Smooth muscle cell of bladder (primary cell): ENCODE measurements at places on chromosomes 5 and 9. TPM values are rescaled to one million over a fixed set of nuclear protein-coding genes. Genes with fewer than 3 reads are reported as not detected.

Gene PCDHA6
- total RNA-seq: 0.14 and 0.55 TPM in 2 replicates

Gene MCIDAS
- not detected in 2 replicates for total RNA-seq

Gene LOX
- 94.2 and 171 TPM in 2 replicates for total RNA-seq

Gene ZNF454
- total RNA-seq: 1.5 and 2.1 TPM in 2 replicates

Gene FLT4
- total RNA-seq: under 0.01 and 0.37 TPM in 2 replicates

Gene GCNT4
- 4.3 and 6.5 TPM in 2 replicates for total RNA-seq

Gene SYK
- total RNA-seq: under 0.01 TPM in 2 replicates

Gene TRIM36
- total RNA-seq: 0.14 and 0.37 TPM in 2 replicates

Gene NEUROG1
- total RNA-seq: not detected in 2 replicates

Gene BAAT
- not detected in 2 replicates for total RNA-seq

Gene LRRC19
- not detected in 2 replicates for total RNA-seq

Gene NME5
- total RNA-seq: 1.6 and 2.1 TPM in 2 replicates

Gene CTSV
- 0.28 and 0.37 TPM in 2 replicates for total RNA-seq

Gene NAA35
- 16.6 and 17.4 TPM in 2 replicates for total RNA-seq

Gene WDR38
- total RNA-seq: not detected in 2 replicates

Gene IGFBPL1
- total RNA-seq: under 0.01 TPM in 1 of 2 replicates, not detected in the other

Gene POU5F2
- total RNA-seq: 0.55 and 0.57 TPM in 2 replicates

Gene WNT8A
- total RNA-seq: not detected in 2 replicates

Gene IL7R
- 6.4 and 8.8 TPM in 2 replicates for total RNA-seq

Gene PCDHGB6
- total RNA-seq: 2.7 and 3.1 TPM in 2 replicates

Gene FAM174A
- 18.6 and 24.3 TPM in 2 replicates for total RNA-seq

Gene THBS4
- total RNA-seq: 1.1 and 3.2 TPM in 2 replicates

Gene RASGRF2
- 7.2 and 8.0 TPM in 2 replicates for total RNA-seq

Gene LCN12
- 0.28 TPM in 1 of 2 replicates, not detected in the other for total RNA-seq

Gene OR2S2
- not detected in 2 replicates for total RNA-seq

Gene DOLPP1
- total RNA-seq: 5.7 and 6.9 TPM in 2 replicates
